ENCODE measurements at places on chromosomes 3 and 15.

GRCh38 chr3:42638339-42638842 is 15.1 kb upstream of the ZBTB47 start:
- DNase-seq = peak; percentile 58

GRCh38 chr15:70356919-70357318 is 259.2 kb upstream of the TLE3 start:
- no peak for DNase-seq

- no peak for DNase-seq
Observed at GRCh38 chr15:90188914-90189748, 12.0 kb upstream of the SEMA4B start.

DNA sequence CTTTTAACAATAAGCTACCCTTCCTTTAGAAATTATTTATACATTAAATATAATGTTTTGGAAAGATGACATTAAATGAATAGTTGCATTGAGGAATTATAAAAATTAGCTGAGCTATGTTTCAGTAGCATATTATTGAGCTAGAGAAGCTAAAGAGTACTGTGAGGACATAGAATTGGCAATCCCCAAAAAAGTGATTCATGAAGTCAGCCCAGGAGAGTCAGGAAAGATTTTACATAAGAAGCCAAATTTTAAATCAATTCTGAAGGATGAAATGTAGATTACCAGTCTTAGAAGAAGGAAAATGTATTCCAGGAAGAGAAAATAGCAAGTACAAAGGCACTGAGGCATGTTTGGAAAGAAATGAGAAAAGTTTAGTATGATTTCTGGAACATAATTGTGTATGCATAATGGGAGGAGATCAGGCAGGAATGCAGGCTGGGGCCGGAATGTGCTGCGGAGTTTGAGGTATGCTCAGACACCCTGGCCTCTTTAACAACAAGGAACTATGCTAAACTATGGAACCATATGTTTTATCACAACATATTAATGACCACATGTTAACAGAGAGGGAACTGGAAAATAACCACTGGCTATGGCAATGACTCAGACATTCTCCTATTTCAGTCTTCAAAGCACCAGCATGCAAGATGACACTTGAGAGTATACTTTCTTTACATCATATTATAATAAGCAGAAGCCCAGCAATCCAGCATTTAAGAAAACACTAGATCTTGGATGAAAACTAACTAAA is 103.3 kb upstream of the COL8A1 start:
- DNase-seq = no peak

GRCh38 chr15:71242292-71242691 is 127.0 kb downstream of the THSD4 start:
- DNase-seq = no peak

- DNase-seq = no peak
Observed at GRCh38 chr3:142963516-142964448, at the start of gene PAQR9. TSS of gene PAQR9 (minus strand) at chr3:142963674. CDS start at chr3:142963336, 338 bp downstream.

DNA sequence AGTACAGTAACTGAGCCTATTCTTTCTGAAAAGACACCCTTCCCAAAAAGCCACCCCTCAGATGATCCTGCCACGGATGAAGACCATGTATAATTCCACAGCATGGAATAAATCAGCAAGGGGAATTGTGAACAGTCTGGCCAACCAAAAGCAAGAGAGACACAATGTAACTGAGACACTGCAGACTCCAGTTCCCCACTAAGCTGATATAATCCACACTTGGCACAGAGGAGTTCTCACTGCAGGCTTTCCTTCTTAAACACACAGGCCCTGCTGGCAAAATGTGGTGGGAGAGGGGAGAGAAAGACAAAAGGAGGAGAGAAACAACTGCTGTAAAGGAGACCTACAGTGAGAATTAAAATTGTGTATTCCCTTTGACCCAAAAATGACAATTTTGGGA is 12.7 kb downstream of the GPR156 start:
- DNase-seq = no peak

GRCh38 chr15:73992594-73992898 is 451 bp upstream of the STOML1 start:
- DNase-seq = no peak

Data from CD4-positive, alpha-beta T cell treated with Interleukin-6 at 100 ng/mL for 8 hours (primary cell).